Upper lobe of right lung (tissue), 1 donor: ENCODE measurements at places on chromosomes 16 and 17. TPM values are rescaled to one million over a fixed set of nuclear protein-coding genes. Genes with fewer than 3 reads are reported as not detected.

Gene TNFRSF17
- total RNA-seq: 0.41 TPM

Gene NOG
- 2.3 TPM for total RNA-seq

GRCh38 chr17:67818110-67819002, 6.9 kb upstream of the BPTF start:
- DNase-seq: no peak

DNA sequence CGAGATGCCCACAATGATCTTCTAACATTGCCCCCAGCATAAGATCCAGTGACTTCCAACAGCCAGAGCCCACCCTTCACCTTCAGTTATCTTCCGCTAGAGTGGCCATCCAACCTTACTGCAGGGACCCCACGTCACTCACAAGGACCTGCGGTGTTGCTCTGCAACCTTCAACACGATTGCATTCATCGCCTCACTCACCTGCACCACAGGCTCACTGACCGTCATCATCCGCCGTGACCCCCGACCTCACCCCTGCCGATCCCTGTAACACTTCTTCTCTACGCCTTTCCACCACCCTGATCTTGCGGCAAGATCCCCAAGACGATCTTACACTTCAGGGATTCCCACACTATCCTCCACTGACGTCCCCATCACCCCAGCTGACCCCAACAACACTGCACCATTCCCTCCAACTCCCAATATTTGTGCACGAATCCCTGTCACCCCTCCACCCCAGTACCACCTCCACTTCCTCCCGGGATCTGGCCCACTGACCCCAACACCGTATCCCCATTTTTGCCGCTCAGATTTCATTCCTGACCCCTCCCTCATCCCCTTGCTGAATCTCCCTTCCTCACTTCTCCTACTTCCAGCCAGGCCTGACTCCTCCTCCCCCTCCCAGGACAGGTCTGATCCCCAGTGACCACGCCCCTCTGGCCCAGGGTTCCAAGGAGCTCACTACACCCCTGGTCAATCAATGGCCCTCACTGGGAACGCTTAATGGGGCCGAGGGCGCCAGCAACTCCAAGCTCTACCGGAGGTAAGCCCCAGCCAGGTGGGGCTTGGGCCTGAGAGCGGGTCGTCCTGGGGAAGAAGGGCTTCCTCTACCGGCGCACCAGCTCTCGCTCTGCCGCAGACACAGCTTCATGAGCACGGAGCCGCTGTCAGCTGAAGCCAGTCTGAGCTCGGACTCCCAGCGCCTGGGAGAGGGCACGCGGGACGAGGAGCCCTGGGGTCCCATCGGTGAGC, 7.6 kb downstream of the RUNDC3A start:
- DNase-seq: no peak

- peak; percentile 17 for DNase-seq
Observed at GRCh38 chr16:12096157-12096777, 119.7 kb downstream of the SNX29 start.

Gene LDHD
- 10.7 TPM for total RNA-seq

Gene LPCAT2
- total RNA-seq: 32.8 TPM

DNA sequence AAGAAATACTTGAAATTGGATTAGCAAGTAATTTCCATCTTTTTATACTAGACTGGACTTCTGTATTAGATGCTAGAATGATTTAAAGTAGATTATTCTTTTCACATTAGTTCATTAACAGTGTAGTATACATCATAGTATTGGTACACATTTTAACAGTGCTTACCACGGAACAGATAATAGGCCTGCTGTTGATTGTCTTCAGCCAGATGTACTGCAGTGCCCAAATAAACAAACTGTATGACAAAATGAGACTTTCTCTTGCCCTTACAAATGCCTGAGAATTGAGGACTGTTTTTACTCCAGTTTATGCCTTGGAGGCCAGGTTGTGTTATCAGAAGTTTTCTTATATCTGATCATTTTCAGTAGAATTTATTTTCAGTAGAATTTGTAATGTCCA, 631 bp downstream of the EVI2A start:
- no peak for DNase-seq

DNA sequence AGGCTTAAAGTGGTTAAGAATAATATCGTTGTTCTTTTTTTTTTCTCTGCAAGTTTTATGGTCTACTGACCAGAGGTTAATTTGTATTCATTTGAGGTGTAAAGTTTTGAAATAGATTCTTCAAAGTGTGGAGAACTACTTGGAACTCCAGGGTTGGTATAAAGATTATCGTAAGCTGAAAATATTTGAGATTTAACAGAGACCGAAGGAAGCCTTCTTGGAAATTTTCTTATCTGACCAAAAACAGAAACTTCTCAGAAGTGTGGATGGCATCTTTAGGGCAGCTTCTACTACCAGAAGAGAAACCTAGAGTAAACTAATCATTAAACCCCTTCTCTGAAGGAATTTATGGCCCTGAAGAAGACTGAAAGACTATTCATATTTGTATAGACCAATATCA, 206.8 kb upstream of the MON1B start:
- no peak for DNase-seq

GRCh38 chr16:4539716-4540284, 1.2 kb upstream of the CDIP1 start:
- no peak for DNase-seq

DNA sequence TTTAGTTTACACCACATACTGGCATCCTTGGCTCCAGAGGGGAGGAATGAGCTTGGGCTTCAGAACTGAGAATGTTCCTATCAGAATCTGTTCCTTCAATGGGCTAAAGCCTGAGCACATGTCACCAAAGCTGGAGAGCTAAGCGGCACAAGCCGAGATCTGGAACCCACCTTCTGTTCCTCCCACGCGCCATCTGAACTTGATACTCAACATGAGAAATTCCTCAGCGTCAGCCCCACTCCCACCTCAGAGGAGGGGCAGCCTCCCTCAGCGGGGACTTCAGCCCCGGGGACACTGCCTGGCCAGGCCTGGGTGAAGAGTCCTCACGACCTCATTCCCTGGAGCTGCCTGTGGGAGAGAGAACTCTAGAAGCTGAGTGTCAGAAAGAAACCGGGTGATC, 22.8 kb upstream of the SLC47A1 start:
- no peak for DNase-seq

- DNase-seq: no peak
Observed at GRCh38 chr16:23867566-23867965, 31.8 kb downstream of the PRKCB start.

Gene CCL4
- 12.5 TPM for total RNA-seq

- no peak for DNase-seq
Observed at GRCh38 chr17:47611372-47612350, 38.1 kb upstream of the KPNB1 start.

DNA sequence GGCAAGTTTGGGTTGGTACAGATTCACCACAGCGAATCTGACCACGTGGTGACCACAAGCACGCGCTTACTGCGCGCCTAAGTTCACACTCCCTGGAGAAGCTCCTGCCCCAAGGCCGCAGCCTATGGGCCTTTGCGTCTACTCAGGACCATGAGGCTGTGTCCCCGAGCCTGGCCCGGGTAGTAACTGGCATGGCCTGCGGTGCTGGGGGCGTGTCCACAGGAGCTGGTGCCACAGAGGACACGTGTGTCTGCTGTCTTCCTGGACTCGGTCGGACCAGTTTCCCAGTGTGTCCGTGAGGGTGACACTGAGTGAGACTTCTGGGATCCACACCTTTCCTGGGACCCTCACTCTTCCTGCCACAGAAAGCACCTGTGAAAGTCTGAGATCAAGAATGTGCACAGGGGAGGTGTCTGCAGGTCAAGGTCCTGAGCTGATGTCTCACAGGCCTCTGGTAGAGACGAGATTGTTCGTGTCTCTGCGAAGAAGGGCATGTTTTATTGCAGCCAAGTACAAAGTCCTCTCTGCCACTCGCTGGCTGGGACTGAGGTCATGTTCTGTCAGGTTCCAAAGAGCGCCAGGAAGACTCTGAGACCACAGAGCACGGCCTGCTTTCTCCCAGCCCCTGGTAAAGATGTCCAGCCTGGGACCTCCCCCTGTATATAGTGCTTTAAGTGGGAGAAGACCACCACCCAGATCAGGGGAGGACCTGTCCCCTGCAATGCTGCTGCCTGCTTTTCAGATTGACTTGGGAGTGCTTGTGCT, 25.2 kb upstream of the CAPN15 start:
- no peak for DNase-seq

- no peak for DNase-seq
Observed at GRCh38 chr17:45222014-45222288, 266 bp downstream of the FMNL1 start.

DNA sequence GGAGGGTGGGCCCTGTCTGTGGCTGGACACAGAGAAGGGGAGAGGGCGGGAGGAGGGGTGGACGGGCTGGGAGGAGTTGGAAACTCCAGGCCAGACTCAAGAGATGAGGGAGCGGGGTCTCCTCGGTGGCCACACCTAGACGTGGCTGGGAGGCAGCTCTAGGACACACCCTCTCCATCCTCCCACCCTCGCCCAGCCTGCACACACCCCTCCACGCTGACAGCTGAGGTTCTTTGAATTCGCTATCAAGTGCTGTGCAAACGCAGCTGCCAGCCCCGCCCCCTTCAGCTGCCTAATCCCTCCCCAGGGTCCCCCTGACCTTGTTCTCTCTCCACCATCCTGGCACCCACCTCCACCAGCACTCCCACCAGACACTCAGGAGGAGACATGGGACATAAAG, 48.7 kb downstream of the DNAH17 start:
- DNase-seq: peak; percentile 64

DNA sequence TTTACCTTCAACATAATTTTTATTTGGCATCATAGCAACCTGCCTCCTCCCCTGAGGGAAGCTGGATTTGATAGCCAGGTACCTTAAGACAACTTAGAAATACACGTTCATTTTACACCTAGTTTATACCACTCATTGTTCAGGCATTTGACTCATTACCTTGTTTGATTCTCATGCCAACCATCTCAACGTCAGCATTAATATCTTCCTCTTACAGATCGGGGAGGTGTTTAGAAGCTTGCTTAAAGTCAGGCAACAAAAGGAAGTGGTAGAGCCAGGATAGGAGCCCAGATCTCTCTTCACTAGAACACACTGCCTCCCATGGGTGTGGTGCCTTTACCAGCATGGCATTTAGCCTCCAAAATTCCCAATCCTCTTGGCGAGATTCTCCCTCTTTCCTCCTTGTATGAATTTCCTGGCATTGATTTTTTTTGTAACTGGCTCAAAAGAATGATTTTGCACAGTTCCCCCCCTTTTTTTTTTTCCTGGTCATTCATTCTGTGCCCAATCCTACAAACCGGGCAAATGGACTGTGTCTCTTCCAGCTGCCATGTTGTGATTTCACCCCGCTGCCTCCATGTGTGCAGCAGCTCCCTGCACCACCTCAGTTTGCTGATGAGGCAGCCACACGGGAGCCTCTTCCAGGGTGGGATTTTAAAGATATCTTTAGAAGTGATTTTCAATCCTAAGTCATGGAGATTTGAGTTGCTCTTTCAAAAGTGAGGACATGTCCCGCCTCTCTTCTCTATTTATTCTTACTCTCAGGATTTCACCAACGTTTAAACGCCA, 383.6 kb downstream of the UTP18 start:
- DNase-seq: no peak

Gene CACNG1
- not detected for total RNA-seq

GRCh38 chr16:48405907-48406306, 20.7 kb upstream of the SIAH1 start:
- DNase-seq: no peak

Gene SAMD14
- total RNA-seq: 21.5 TPM

Gene MLKL
- total RNA-seq: 28.6 TPM

GRCh38 chr17:17414341-17414805, 62.4 kb upstream of the MED9 start:
- peak; percentile 11 for DNase-seq

- no peak for DNase-seq
Observed at GRCh38 chr17:16313139-16314090, 39.9 kb downstream of the CENPV start.

Gene NTN1
- 4.1 TPM for total RNA-seq

- no peak for DNase-seq
Observed at GRCh38 chr16:27340654-27341053, 26.9 kb downstream of the IL4R start.

- no peak for DNase-seq
Observed at GRCh38 chr16:26391833-26392232, 674.9 kb upstream of the C16orf82 start.
